Mammary epithelial cell (primary cell): ENCODE measurements at places on chromosomes 3 and 15.

GRCh38 chr3:43757666-43758321 lies 67.1 kb downstream of the ABHD5 start:
- no peak for DNase-seq

GRCh38 chr3:44041726-44042125 lies 200.0 kb upstream of the TOPAZ1 start:
- DNase-seq: no peak

DNA sequence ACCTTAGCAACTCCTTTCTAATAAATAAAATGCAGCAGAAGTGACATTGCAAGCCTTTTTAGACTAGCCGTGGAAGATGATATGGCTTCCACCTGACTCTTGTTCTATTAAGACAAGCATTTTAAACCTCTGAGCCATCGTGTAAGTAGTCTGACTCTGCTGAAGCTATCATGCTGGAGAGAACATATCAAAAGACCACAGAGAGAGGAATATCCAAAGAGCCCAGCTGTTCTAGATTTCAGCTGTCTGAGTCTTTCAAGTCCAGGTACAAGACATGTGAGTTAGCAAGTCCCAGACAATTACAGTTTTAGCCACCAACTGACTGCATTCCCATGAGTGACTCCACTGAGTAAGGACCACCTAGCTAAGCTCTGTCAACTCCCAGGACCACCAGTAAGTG lies 517.0 kb upstream of the NAALADL2 start:
- no peak for DNase-seq

DNA sequence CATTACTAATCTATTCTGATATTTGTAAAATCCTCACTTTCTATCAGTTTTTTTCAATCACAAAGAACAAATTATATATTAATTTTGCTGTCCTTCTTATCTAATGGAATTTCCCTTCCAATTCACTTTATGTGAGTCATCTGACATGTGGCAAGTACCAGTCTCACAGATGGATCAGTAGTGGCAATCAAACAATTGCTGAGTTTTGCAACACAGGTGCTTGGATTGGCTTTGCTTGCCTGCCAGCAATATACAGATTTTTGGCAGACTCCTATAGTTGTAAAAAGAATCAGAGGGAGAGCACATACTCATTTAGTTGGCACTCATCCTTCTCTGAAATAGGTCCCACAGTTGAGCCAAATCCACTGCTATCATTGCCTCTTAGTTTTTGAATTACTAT lies 83.7 kb downstream of the BCHE start:
- peak; percentile 19 for DNase-seq

DNA sequence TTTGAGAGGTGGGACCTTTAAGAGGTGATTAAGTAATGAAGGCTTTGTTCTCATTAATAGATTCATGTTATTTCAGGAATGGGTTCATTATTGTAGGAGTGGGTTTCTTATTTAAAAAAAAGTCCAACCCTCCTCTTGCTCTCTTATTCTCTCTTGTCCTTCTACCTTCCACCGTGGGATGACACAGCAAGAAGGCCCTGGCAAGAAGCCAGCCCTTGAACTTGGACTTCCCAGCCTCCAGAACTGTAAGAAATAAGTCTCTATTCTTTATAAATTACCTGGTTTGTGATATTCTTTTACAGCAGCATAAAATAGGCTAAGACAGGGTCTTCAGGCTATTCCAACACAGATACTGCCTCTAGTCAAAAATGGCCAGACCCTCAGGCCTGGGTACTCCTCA lies 62.2 kb downstream of the MYLK start:
- no peak for DNase-seq

DNA sequence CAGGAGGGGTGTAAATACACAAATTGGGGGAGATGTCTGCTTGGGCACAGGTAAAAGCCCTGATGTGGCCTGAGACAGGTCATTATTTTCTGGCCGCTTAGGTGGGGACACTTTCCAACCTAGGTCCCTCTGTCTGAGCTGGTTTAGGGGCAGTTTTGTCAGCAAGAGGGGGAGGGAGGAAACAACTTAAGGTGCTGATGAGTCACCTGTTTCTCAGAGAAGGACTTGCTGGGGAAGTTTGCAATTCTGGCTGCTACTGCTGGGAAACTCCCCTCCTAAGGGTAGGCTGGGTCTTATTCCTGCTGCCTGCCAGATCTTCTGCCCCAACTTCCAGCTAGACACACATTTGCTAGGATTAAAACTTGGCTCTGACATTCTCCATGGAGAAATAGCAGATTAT lies 4.8 kb upstream of the RHOV start:
- peak; percentile 90 for DNase-seq

DNA sequence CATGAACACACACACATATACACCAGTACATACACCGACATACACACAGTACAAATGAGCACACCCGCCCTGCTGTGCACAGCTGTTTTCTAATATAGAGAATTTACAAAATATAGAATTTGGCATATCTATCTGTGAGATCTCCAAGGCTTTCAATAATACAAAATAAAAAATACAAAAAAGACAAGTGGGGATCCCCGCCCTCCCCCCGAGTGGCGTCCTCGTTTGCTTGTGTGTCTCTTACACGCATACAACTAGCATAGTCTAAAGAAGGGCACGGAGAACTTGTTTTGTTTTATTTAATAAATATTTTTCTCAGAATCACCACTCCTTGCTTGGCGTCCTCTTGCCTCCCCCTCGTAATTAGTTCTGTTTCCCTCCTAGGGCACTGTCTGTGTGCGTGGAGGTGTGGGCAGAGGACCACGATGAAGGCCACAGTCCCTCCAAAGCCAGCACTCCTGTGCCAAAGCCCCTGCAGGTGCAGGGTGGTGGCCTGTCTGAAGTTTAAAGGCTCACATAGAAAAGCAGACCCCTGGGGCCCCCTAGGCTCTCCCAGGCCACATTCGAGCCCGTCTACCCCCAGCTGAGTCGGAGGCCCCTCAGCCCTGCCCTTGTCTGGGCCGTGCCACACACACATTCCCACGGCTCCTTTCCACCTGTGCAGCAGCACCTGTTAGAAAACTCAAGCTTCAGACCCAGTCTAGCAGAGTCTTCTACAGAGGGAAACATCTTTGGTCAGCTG lies 82.1 kb downstream of the SEC22A start:
- no peak for DNase-seq

DNA sequence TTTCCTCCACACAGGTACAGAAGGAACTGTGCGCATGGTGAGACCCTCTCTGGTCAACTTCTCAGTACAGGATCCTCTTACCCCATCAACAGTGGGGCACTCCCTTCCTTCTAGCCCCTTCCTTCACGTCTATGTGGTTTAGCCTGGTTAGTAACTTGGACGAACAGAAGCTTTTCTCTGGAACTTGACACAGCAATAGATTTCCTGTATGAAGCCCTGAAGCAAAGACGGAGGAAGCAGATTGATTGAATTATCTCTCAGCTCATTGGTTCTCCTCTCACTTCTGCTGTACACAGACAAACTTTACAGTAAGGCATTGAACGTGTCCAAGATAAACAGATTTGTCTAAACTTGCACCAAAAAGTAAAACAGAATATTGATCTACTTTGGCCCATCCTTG lies at the start of gene CD200R1:
CD200R1 (minus strand) TSS at position 210 of the 400 bp plus-strand sequence. CDS start 246 bp downstream, outside the sequence.
- DNase-seq: no peak
